Pancreas (tissue), 10 donors: ENCODE measurements at places on chromosomes 5 and 9. TPM values are rescaled to one million over a fixed set of nuclear protein-coding genes. Genes with fewer than 3 reads are reported as not detected.

Gene ADRA1B
- total RNA-seq = 0.18 TPM

Gene PCDHGA11
- 1.4 TPM for total RNA-seq

Gene IL9
- total RNA-seq = not detected

Gene GPR151
- not detected for total RNA-seq

Gene LRRC70
- total RNA-seq = 0.87 TPM

Gene FYB1
- 2.8 TPM for total RNA-seq

Gene GMCL2
- total RNA-seq = not detected

Gene WNK2
- 114 TPM for total RNA-seq

Gene MLANA
- not detected for total RNA-seq

Gene FAM13B
- 9.6 TPM for total RNA-seq

Gene SLC6A3
- not detected for total RNA-seq

Gene EPB41L4A
- 7.0 TPM for total RNA-seq

Gene FOXD4L4
- total RNA-seq = 0.14 TPM

Gene PCDH12
- 1.2 TPM for total RNA-seq

Gene ELAVL2
- total RNA-seq = not detected

Gene KCNV2
- total RNA-seq = not detected
